Stimulated activated CD8-positive, alpha-beta memory T cell treated with anti-CD3 and anti-CD28 coated beads, Interleukin-15, amount 100 ng/mL, for 48 hours (primary cell): ENCODE measurements at places on chromosomes 12 and 14.

GRCh38 chr14:37246427-37246829 lies 48.7 kb downstream of the MIPOL1 start:
- DNase-seq = no peak

DNA sequence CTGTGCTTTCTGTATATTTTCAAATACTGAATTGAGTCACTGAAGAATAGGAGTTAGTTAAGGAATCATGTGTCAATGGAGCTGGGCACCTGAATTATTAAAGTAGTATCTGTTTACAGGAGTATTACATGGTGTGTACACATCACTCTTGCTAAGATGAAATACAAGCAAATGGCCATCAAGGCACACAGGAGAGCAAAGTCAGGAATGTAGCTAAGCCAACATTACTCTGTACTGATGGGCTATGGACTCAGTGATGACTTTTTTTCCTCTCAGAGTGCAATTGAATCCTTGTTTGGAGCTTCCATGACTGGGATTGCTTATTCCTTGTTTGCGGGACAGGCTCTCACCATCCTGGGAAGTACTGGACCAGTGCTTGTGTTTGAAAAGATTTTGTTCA lies 45.5 kb downstream of the SLC4A8 start:
- no peak for DNase-seq

DNA sequence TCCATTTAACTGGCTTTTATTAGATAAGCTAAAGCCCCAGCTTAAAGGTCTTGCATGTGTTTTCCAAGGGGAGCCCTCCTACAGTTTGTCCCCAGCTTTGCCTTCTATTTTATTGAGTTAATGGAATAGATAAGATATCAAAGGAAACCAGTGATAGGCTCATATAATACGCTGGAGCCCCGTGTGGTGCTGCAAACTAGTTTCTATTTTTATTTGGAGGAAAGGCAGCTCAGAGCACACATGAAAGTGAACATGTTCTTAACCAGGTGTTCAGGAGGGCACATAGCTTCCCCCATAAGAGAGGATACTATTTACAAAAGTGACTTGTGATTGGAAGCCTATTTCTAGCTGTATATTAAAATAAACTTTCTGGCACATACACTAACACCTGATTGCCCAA lies 251.7 kb downstream of the PDZRN4 start:
- no peak for DNase-seq

DNA sequence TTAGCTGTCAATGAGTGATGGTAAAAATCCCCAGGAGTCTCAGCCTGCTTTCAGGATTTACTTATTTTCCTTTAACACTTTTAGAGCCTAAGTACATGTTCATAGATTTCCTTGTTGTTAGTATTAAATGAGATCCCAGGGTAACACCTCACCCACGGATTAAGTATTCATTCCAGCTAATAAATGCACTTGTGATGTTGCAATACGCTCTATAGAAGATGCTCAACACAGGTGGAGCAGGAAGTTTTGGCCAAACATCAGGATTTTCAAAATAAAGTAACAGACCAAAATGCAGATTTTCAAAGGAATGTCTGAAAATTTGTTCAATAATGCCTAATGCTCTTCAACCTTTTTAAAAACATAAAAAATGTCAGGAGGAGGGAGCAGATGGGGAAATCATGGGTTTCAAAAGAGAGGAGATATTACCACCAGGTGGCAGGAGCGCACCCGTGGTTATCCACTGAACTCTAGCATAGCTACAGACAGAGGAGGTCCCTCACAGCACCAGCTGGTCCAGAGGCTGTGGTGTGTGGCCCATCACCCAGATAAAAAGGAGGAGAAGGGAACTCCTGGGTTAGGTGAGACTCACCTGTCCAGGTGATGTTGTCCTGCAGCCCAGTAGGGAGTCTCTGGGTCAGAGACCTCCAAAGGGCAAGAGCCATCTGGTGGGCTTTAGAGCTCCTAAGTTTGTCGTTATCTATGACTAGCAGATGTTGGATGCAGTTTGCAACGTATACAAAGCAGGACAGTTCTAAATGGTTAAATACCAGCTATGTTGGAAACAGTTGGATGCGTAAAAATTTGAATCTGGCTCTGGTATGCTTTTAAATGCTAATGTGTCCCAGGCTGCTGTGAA lies 1158.4 kb upstream of the TMEM132C start:
- DNase-seq = peak; percentile 1

- DNase-seq = no peak
These were observed 66.4 kb upstream of the SFSWAP start for GRCh38 chr12:131644481-131644880.
